Myocyte (in vitro differentiated cells): ENCODE measurements at places on chromosomes 5 and 9. TPM values are rescaled to one million over a fixed set of nuclear protein-coding genes. Genes with fewer than 3 reads are reported as not detected.

Gene OCLN
- total RNA-seq = 0.10 and 0.40 TPM in 2 replicates

Gene PCDHB12
- total RNA-seq = 5.4 and 7.2 TPM in 2 replicates

GRCh38 chr9:125986966-125987365 lies 239.8 kb downstream of the PBX3 start:
- DNase-seq = no peak

DNA sequence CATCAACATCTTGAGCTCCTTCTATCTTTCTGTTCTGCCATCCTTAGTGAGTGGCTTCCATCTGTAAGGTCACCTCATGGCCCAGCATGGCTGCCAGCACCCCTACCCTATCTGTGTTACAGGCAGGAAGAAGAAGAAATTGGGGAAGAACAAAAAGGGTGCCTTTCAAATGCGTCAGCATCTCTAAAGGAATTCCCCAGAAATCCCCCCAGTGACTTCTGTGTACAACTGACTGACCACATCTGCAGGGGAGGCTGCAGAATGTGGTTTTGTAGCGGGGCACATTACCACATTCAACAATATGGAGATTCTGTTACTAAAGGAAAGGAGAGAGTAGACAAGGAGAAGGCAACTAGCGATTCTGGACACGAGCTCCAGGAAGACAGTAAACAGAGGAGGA lies 40.1 kb downstream of the ALG2 start:
- DNase-seq = no peak

DNA sequence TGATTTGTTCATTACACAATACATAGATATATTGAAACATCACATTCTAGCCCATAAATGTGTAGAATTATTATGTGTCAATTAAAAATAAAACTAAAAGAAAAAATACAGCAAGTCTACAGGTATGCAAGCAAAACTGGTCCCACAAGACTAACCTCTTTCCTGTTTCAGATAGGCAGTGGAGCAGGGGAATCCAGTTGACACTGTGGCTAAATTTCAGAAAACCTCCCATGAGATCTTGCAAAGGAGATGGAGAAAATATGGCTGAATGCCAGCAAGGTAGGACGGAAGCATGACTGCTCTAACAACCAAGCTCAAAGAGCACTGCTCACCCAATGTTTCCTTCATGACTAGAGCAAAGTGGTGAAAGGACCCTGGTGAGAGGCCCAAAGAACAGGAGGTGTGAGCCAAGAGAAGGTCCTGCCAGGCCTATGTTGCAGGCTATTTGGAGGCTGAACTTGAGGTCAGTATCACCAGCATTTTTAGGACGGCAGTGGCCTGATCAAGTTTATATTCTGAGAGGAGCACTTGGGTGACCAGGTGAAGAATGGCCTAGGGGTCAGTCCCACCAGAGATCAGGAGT lies 1.1 kb upstream of the SH3TC2 start:
- no peak for DNase-seq
